Right ventricle myocardium superior (tissue), 1 donor: ENCODE measurements at places on chromosomes 4 and X.

DNA sequence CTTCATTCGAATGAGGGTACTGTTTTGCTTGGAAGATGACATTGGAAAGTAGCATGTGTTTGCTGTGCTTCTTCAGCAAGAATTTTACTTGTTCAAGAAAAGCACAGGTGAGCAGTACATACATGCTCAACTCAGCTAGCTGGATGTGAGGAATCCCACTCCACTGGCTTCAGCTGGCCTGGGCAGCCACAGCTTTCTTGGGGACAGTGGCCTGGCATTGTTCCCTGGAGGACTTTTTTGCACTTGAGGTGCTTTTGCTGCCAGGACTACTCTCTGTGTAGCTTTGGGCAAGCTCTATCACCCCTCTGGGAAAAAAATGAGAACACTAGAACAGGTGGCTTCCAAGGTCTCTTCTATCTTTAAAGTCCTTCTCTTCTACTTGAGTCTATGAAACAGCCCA, 184.3 kb downstream of the LDB2 start:
- no peak for DNase-seq

DNA sequence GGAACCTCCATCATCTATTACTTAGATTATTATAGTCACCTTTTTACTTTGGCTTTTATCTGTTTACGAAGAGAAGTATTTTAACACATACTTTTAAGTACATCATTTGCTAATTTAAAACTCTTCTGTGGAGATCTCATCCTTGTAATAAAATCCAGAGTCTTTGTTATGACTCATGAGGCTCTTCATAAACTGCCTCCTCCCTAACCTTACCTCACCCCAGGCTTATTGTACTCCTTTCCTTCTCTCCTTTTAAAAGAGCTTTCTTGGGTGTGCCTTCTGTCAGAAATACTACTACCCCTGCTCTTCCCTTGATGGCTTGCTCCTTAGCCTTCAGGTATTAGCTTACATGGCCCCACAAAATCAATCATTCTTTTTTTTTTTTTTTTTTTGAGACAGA, 6.6 kb downstream of the ARL9 start:
- no peak for DNase-seq

GRCh38 chrX:40153345-40154249, 55.8 kb upstream of the BCOR start:
- DNase-seq: peak; percentile 72

DNA sequence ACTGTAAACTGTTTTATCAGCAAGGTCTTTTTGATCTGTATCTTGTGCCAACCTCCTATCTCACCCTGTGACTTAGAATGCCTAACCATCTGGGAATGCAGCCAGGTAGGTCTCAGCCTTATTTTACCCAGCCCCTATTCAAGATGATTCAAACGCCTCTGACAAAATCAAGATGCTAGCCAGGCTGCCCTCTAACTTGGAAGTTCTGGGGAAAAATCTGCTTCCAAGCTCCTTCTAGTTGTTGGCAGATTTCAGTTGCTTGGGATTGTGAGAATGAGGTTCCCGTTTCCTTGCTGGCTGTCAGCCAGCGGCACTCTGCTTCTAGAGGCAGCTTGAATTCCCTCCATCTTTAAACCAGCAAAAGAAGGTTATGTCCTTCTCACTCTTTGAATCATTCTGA, 34.7 kb downstream of the LUZP4 start:
- peak; percentile 56 for DNase-seq

DNA sequence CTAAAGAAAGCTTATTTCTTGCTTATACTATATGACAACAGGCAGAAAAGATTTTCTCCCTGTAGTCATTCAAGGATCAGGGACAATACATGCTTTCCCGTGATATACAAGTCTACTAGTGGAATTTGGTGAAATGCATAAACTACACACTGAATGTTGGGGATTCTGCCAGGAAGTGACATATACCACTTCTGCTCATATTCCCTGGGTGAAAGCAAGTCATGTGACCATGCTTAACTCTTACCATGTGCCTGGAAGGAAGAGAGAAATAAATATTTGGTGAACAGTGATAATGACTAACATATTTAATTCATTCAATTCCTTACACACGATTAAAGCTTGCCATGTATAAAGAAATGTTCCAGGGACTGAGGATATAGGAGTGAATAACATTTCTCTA, 534.6 kb downstream of the PPARGC1A start:
- no peak for DNase-seq

DNA sequence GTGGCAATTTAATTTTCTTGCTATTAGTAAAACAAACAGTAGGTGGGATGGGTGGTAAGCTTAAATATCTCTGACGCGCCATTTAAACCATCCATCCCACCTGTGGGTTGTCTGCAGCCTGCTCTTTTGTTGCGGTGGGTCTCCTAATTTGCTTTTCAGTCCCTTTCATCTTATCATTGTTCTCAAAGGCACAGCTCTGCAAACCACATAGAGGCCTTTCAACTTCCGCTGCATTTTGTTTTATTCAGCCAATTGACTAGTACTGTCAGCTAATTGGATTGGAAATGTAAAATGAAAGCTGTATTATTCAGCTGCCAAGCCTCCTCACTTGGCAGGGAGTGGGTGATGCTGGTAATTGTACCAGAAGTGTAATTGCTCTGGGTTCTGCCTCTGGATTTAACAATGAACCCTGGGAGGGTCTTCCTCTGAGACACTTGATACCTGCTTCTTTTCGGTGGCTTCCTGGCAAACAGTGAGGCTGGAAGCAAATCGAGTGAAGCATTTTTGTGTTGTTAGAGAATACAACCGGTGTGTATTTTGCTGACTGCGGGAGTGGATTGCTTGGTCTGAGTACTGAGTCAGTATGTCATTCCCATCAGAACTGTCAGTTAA, 165.6 kb downstream of the FRAS1 start:
- no peak for DNase-seq

DNA sequence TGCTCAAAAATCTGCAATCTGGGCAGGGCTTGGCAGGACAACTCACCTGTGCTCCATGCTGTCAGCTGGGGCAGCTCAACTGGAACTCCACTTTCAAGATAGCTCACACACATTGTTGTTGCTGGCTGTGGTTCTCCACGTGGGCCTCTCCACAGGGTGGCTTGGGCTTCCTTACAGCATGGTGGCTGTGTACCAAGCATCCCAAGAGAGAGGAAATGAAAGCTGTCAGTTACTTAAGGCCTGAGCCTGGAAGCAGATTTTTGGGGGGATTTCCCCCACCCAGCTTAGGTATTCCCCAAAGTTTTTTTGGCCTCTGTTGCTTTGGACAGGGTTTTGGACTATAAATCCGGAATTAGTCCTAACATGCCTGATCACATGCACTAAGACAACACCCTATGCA, 81.0 kb downstream of the BCOR start:
- DNase-seq: no peak

DNA sequence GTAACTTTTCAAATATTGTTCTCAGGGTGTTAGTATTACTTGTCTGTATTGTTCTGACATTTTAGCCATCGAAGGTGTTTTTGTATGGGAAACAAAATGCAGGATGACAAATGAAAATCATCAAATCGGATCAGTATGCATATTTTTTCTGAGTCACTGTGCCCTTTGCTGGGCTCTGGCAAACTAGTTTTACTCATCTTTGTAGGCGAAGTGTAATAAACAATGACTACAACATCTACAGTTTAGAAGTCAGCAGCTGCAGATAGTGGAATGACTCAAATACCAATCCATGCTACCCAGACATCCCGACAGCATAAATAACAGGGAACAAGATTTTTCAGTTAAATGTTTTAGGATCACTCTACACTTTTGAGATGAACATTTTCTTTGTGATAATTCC, 557.3 kb upstream of the TENM3 start:
- DNase-seq: no peak

GRCh38 chr4:185797018-185797417, 15.0 kb downstream of the SORBS2 start:
- no peak for DNase-seq
